ENCODE measurements at places on chromosomes 11 and 22. TPM values are rescaled to one million over a fixed set of nuclear protein-coding genes. Genes with fewer than 3 reads are reported as not detected.

GRCh38 chr11:126601550-126602215, 246.2 kb downstream of the ST3GAL4 start:
- no peak overlapping the region for H3K4me3 ChIP-seq
- H3K4me1 ChIP-seq: no peaks in the 10 kb centered on the region
- DNase-seq: no peak

DNA sequence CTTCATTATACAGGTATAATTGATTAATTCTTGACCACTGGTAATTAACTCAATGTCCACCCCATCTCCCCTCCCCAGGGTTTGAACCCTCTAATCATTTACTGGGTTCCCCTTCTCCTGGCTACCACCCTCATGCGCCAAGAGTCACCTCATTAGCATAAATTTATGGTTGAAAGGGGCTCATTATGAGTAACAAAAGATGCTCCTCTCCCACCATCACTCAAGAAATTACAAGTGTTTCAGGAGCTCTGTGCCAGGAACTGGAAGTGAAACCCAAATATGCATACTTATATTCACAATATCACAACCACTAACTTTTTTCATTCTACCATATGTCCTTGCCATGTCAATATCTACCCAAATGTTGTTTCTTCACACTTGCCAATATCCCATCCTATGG, 7.8 kb upstream of the STIP1 start:
- DNase-seq: no peak
- no peak overlapping the region for H3K4me3 ChIP-seq
- peaks cover 6% of the 10 kb centered on the region for H3K4me1 ChIP-seq
- no peaks in the 10 kb centered on the region for H3K36me3 ChIP-seq
- no peaks in the 10 kb centered on the region for H3K27me3 ChIP-seq

GRCh38 chr22:45777046-45777851, 105.6 kb downstream of the ATXN10 start:
- DNase-seq: no peak
- H3K4me3 ChIP-seq: no peak overlapping the region
- no peaks in the 10 kb centered on the region for H3K36me3 ChIP-seq
- H3K27ac ChIP-seq: no peak overlapping the region
- no peaks in the 10 kb centered on the region for H3K27me3 ChIP-seq

DNA sequence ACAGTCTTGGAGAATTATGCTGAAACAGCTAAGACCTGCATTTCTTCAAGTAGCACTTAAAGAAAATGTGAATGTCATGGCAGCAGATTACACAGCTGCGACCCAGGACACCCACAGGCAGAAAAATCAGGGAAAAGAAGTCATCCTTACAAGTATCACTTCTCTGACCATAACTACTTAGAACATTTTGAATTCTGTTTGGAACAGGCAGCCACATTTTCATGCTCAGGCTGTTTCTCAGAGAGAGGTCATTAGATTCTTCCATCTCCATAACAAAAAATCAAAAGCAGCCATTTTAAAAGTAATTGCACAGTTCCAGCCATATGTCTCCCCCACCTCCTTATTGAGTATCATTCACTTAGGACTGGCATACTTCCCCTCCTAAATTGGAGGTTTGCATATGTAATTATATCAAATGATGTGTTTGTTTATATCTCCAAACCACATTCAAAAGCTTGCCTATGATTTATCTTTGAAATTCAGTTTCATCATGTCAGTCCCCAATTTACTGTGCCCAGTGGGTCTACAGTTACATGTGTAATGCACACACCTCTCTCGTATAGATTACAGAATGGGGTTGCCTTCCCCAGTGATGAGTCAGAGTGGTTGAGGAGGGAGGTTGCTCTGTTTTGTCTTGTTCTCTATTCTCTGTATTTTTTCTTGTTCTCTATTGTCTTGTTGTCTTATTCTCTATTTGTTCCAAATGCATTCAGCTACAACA, 276.5 kb upstream of the MTNR1B start:
- no peak overlapping the region for H3K27ac ChIP-seq
- H3K4me3 ChIP-seq: no peak overlapping the region
- no peaks in the 10 kb centered on the region for H3K27me3 ChIP-seq
- no peak for DNase-seq
- H3K4me1 ChIP-seq: no peaks in the 10 kb centered on the region

GRCh38 chr11:123407130-123407995, 22.7 kb upstream of the GRAMD1B start:
- DNase-seq: peak; percentile 86
- peaks cover 6% of the 10 kb centered on the region for H3K4me1 ChIP-seq
- peaks cover 2% of the 10 kb centered on the region for H3K27me3 ChIP-seq
- no peaks in the 10 kb centered on the region for H3K36me3 ChIP-seq

GRCh38 chr11:57254631-57255030, 17.6 kb upstream of the APLNR start:
- H3K27me3 ChIP-seq: no peaks in the 10 kb centered on the region
- no peaks in the 10 kb centered on the region for H3K4me1 ChIP-seq
- no peak overlapping the region for H3K4me3 ChIP-seq
- H3K36me3 ChIP-seq: no peaks in the 10 kb centered on the region

DNA sequence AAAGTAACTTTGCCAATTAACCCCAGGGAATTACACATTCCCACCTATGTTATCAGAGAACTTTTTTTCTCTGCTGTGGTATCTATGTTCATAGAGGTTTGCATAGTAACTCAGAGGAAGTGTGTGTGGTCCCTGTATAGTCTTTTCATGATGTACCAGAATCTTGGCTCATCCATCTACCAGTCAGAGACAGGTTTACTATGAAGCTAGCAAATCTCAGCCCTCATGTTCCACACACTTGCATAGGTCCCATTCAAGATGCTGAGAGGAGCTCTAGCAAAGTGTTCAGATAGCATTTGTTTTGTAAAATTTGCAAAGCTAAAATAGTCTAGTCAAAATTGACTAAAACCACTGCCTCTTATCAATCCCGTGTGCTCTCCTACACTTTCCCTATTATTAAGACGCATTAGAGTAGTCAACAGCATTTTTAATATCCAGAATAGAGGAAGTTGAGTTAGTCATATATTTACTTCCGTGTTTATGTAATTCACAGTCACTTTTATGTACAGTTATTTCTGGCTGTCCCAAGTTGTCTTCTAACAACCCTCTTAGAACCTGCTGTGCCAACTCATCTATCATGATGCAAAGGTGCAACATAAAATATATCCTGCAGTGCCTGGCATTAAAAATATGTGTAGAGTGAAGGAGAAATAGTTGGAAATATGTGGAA, 184.2 kb downstream of the FAM76B start:
- DNase-seq: no peak
- no peaks in the 10 kb centered on the region for H3K27me3 ChIP-seq
- no peak overlapping the region for H3K27ac ChIP-seq
- no peaks in the 10 kb centered on the region for H3K4me1 ChIP-seq
- H3K4me3 ChIP-seq: no peak overlapping the region

DNA sequence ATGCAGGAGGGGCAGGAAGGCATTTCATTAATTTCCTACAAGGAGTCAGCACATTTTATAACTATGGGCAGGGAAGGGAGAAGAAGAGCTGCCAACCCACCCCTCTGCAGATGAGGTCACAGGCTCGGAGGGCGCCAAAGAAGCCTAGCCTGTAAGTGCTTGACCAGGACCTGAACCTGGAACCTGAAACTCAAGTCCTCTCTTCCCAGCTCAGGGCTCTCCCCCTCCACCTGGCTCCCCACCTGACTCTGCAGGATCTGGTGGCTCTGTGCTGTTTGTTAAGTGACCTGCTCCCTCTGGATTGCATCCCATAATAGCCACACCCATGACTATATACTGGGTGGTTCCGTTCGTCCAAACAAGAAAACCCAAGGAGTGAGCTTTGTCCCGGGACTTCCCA, 27.3 kb downstream of the SCGB1A1 start:
- H3K36me3 ChIP-seq: no peaks in the 10 kb centered on the region
- no peaks in the 10 kb centered on the region for H3K27me3 ChIP-seq
- H3K4me1 ChIP-seq: peaks cover 22% of the 10 kb centered on the region
- no peak overlapping the region for H3K27ac ChIP-seq
- no peak overlapping the region for H3K4me3 ChIP-seq

- no peak for DNase-seq
- no peaks in the 10 kb centered on the region for H3K4me1 ChIP-seq
- H3K27me3 ChIP-seq: no peaks in the 10 kb centered on the region
- no peak overlapping the region for H3K27ac ChIP-seq
These were observed 377.7 kb downstream of the TENM4 start for GRCh38 chr11:79062814-79063762.

DNA sequence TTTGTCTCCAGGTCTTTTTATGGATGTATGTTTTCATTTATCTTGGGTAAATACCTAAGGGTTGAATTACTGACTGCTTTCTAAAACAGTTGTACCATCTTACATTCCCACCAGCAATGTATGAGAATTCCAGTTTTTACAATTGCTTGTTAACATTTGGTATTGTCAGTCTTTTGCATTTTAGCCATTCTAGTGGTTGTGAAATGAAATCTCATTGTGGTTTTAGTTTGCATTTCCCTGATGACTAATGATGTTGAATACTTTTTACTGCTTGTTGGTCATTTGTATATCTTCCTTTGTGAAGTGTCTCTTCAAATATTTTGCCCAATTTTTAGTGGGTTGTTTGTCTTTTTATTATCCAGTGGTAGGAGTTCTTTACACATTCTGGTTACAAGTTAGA, 92.8 kb downstream of the ARFGAP2 start:
- no peak overlapping the region for H3K27ac ChIP-seq
- no peaks in the 10 kb centered on the region for H3K36me3 ChIP-seq
- no peak for DNase-seq
- no peak overlapping the region for H3K4me3 ChIP-seq
- no peaks in the 10 kb centered on the region for H3K27me3 ChIP-seq

DNA sequence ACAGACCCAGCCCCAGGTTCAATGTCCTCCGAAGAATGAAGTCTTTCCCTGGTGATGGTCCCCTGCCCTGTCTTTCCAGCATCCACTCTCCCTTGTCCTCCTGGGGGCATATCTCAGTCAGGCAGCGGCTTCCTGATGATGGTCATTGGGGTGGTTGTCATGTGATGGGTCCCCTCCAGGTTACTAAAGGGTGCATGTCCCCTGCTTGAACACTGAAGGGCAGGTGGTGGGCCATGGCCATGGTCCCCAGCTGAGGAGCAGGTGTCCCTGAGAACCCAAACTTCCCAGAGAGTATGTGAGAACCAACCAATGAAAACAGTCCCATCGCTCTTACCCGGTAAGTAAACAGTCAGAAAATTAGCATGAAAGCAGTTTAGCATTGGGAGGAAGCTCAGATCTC, 14.1 kb downstream of the APOL1 start:
- DNase-seq: no peak
- no peaks in the 10 kb centered on the region for H3K4me1 ChIP-seq
- H3K4me3 ChIP-seq: no peak overlapping the region
- no peak overlapping the region for H3K27ac ChIP-seq
- H3K36me3 ChIP-seq: peaks cover 34% of the 10 kb centered on the region
- no peaks in the 10 kb centered on the region for H3K27me3 ChIP-seq

- H3K4me1 ChIP-seq: peaks cover 3% of the 10 kb centered on the region
- no peak overlapping the region for H3K27ac ChIP-seq
- no peaks in the 10 kb centered on the region for H3K36me3 ChIP-seq
- H3K27me3 ChIP-seq: no peaks in the 10 kb centered on the region
These were observed 52.2 kb downstream of the NFAM1 start for GRCh38 chr22:42379966-42380537.

- peaks cover 86% of the 10 kb centered on the region for H3K36me3 ChIP-seq
- DNase-seq: no peak
- no peaks in the 10 kb centered on the region for H3K4me1 ChIP-seq
- H3K27ac ChIP-seq: no peak overlapping the region
- H3K4me3 ChIP-seq: no peak overlapping the region
These were observed 14.8 kb downstream of the FBXO7 start for GRCh38 chr22:32489377-32489776.

DNA sequence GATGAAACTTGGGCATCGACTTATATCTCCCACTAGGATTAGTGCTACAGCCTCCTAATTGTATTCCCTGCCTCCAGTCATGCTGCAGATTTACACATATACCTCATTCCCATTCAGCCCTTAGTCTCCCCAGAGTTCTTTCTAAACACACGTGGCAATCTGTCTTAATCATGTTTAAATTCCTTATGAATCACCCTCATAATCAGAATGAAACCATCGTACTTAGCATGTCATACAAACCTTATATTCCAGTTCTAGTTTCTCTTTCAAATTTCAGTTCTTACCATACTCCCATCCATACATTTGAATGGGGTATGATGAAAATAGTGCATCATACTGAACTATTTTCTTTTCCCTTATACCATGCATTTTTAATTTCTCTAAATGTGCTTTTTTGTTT, 6.0 kb upstream of the OR10A2 start:
- H3K36me3 ChIP-seq: no peaks in the 10 kb centered on the region
- no peaks in the 10 kb centered on the region for H3K27me3 ChIP-seq
- H3K27ac ChIP-seq: no peak overlapping the region
- H3K4me1 ChIP-seq: no peaks in the 10 kb centered on the region

- H3K27ac ChIP-seq: no peak overlapping the region
- H3K4me1 ChIP-seq: peaks cover 13% of the 10 kb centered on the region
- no peak for DNase-seq
- peaks cover 51% of the 10 kb centered on the region for H3K36me3 ChIP-seq
These were observed 9.7 kb downstream of the SMARCB1 start for GRCh38 chr22:23796461-23796860.

- H3K4me1 ChIP-seq: peaks cover 11% of the 10 kb centered on the region
- DNase-seq: no peak
- no peaks in the 10 kb centered on the region for H3K36me3 ChIP-seq
- no peak overlapping the region for H3K27ac ChIP-seq
These were observed 22.6 kb upstream of the ZBTB16 start for GRCh38 chr11:114036958-114037357.

GRCh38 chr11:2148595-2148994, 9.4 kb upstream of the IGF2 start:
- no peaks in the 10 kb centered on the region for H3K36me3 ChIP-seq
- DNase-seq: no peak
- no peak overlapping the region for H3K4me3 ChIP-seq
- H3K27me3 ChIP-seq: peaks cover 32% of the 10 kb centered on the region
- H3K27ac ChIP-seq: no peak overlapping the region
- peaks cover 7% of the 10 kb centered on the region for H3K4me1 ChIP-seq

DNA sequence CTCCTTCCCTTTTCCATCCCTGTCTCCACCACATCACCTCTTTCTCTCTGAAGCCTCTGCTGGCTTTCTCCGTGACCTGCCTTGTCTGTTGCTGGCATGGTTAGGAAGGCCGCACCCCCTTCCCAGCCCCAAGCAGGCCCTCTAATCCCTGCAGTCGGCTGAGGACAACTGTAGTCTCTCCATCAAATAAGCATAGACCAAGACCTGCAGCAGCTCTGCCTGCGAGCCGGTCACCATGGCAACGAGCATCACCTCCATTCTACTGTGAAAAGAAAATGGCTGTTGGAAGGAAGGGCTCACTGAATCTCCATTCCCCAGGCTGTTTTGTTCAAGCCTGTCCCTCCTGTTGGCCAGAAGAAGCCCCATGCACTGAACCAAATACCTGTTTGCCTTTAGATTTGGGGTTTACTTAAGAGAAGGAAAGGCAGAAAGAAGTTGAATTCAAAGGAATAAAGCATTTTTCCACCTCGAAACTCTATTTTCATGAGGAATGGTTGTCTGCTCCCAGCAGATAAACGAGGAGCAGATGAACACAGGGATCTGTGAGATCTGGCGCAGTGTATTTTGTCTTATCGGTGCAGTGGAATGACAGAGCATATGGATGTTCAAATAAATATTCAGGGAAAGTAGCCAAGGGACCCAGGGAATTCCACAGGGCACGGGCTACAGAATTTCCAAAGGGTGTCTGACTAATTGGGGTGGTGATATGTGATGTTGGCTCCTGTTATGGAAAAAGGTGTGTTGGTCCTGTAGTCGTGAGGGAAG, 113.1 kb upstream of the TTC12 start:
- H3K27ac ChIP-seq: no peak overlapping the region
- H3K27me3 ChIP-seq: no peaks in the 10 kb centered on the region
- no peak for DNase-seq
- no peak overlapping the region for H3K4me3 ChIP-seq

BTBD10 gene
- total RNA-seq: 23.2 TPM

FDXACB1 gene
- 3.3 TPM for total RNA-seq

TRIM49 gene
- not detected for total RNA-seq

H19 gene
- total RNA-seq: not detected

CD248 gene
- 0.32 TPM for total RNA-seq

All from natural killer cell (primary cell).